ENCODE measurements at places on chromosomes 13 and 19.

- no peak for DNase-seq
These were observed 8.1 kb upstream of the ICAM1 start for GRCh38 chr19:10262771-10263170.

DNA sequence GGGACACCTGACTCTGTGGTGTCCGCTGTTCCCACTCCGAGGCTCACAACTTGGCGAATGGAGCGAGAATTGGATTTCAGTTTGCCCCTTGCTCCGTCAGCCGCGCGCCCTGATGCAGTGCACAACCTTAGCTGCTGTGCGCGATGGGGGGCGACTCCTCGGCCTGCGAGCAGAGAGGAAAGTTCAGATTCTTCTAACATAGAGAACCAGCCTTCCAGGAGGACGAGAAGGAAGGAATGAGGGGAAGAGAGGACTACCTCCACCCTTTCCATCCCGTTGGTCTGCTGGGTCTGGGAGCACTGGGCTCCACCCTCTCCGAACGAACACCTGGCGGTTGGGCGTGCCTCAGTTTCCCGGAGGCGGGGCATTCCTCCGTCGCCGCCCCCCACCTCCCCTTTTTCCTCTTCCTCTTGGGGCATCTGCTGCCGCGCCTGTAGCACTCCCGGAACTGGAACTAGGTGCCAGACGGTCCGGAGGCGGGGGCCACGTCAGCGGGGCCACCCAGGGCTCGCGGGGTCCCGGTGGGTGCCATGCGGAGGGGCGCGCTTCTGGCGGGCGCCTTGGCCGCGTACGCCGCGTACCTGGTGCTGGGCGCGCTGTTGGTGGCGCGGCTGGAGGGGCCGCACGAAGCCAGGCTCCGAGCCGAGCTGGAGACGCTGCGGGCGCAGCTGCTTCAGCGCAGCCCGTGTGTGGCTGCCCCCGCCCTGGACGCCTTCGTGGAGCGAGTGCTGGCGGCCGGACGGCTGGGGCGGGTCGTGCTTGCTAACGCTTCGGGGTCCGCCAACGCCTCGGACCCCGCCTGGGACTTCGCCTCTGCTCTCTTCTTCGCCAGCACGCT, at the start of gene KCNK6:
Gene KCNK6, plus strand, starts transcription at position 425 of the 838 bp plus-strand sequence. Its CDS starts 106 bp downstream, at position 531.
- peak; percentile 64 for DNase-seq

DNA sequence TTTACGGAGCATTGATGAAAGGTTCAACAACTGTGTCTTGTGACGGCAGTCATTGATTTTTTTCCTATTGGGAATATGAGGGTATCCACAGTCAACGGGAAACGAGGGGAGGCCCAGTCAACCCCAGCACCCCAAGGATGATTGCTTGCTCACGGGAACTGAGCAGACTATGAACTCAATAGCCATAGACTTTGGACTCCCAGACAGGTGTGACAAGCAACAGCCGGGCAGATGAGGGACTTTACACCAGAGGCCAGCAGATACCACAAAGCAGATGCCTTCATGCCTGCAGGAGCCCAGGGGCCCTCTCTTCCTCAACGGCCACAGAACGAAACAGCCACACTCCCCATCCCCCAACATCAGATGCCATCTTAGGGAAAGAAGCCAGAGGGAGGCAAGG, 80.3 kb upstream of the FLT1 start:
- no peak for DNase-seq

DNA sequence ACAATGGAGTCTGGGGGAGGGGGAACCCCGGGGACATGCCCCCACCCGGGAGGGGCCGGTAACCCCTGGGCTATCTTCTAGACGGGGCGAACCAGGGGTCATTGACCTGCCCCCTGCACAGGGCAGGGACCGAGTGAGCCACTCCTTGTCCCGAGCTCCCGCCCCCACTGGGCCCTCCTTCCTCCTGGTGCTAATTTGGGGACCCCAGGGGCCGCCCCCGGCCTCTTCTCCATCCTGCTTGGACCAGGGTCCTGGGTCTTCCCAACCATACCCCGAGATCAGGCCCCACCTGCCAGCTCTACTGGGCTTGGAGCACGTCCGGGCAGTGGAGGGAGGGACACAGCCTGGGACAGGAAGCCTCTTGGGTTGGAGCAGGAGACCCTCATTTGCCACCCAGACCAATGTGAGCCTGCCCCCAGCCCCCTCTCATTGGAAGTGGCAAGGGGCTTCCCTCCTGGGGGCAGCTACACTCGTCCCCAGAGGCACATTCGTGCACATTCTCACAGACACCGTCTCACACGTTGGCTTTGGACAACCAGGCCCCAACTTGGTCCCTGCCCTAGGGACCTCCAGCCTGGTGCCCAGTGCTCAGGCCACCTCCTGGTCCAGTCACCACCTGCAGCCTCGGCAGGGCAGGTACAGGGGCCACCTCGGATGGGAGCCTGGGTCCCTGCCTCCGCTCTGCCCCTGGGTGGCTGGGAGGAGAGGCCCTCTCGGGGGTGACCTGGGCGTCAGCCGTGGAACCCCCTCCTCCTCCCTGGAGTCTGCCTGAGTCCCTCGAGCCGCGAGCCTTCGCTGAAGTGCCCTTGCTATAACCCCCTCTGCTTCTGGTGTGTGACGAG, 3.3 kb upstream of the MISP start:
- DNase-seq: no peak

DNA sequence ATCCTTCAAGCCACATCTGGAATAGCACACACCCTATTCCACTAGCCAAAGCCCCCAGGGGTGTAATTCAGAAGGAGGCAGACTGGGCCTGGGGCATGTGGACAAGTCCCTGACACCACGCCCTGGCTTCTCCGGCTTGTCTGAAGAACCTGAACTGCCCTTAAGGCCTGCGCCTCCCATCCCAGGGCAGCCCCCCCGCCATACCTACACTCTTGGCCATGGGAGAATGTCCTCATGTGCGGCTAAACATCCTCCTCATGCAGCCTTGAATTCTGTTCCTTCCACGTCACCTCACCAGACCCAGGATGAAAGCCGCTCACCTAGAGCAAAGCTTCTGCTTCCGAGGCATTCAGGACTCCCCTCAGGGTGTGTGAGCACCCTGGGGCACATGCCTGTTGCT, 24.3 kb upstream of the POU2F2 start:
- no peak for DNase-seq

DNA sequence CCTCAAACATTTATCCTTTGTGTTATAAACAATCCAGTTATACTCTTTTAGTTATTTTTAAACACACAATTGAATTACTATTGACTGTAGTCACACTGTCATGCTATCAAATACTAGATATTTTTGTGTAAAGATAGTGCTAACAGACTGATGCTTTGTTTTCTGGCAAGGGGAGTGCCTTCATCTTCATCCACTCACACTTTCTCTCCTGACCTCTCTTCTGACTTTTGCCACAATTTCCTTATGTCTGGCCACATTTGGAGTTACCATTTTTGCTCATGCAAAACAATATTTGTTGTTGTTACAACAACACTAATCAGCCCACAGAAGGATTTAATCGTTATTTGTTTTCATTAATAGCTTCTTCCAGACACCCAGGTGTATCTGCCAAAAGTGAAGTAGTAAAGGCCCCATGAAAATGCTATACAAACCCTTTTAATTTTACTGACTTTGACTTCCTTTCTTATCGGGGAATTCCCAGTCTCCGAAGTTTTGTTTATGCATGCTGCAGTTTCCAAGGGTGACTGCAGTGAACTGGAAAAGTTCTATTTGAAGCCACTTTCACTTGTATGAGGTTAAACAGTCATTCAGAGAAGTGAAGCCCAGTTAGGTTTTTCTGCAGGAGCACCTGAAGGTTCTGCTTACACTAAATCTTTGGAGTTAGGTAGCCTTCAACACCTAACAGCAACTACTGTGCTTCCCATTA, 66.1 kb upstream of the FRY start:
- no peak for DNase-seq

DNA sequence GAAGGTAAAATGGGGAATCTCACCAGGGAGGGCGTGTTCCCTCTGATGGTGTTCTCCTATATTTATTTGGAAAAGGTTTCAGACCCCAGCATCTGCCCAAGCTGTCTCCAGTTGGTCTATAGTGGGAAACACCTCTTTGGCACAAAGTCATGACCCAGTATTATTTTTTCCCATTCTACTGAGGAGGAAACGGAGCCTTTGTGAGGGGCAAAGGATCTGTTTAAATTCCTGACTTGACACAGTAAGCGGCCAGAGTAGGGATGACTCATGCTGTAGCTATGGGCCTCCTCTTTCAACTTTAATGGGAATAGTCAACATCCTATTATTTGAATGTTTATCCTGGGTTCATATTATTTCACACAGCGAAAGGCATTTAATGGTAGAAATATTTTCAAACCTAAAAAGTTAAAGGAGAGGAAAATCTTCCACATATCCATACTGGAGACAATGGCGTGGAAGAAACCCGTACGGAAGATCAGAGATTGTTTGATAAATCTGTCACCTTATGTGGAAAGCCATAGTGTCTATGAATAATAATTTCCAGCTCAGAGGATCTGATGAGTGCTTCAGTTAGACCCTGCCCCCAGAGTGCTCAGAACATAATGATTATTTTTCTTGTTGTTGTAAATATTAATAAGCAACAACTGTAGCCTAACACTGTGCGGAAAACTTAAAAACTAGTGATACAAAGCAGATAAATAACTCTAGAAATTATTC, 126.0 kb downstream of the FOXO1 start:
- no peak for DNase-seq

DNA sequence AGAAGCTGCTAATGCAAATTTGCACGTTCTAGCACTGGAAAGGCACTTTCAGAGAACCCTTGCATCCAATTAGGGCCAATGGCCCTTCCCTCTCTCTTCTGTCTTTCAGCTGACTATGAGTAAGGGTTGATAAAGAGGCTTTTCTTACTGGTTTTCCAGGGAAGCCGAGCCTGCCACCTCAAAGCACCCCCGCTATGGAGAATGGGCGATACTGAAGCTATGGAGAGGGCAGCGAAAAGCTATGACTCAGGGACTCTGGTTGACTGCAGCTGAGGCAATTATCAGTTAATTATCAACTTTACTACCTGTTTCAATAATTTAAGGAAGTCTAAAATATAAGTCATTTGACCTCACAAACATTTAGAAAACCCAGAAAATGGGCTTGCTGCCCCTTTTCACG, 115.8 kb downstream of the TRPC4 start:
- no peak for DNase-seq

DNA sequence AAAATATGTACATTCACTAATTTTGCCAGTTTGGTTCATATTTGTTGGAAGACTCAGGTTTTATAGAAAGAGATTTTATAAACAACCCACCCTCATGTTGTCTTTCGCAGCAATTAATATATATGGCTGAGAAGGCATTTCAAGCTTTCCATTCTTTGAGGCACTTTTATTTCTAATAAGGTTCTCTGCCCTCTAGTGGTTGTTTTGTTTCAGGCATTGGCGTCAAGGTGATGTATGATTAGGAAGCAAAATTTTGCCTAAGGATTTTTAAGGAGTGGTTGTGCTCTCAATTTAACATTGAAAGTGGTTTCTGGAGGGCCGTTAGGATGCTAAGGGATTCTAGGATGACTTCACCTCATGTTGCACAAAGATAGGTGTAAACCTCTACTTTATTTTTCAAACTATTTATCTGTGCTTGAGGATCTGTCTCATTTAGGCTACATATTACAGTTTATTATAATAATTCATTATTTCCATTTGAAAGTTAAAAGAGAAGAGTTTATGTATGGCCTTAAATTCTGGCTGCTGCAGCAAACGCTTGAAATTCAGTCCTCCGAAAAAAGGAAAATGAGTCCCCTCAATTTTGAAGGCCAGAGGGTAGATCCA, 35.9 kb downstream of the OXGR1 start:
- DNase-seq: no peak

- no peak for DNase-seq
These were observed 112.3 kb downstream of the SLC7A1 start for GRCh38 chr13:29483211-29483610.

DNA sequence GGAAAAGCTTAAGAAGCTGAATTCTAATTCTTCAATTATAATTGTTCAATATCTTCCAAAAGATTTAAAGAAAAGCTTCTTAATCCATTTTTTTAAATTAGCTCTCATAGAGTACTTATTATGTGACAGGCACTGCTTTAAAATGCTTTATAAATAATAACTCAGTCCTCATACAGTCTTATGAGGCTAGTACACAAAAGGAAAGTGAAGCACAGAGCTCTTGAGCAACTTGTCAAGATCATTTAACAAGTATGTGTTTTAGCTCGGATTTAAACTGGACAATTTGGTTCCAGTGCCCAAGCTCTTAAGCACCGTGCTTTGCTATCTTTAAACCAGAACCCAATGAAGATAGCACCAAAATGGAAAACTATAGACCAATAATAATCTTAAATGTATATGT, 106.1 kb downstream of the DHRS12 start:
- no peak for DNase-seq

- DNase-seq: no peak
These were observed 964 bp downstream of the SPINT2 start for GRCh38 chr19:38265213-38265861.

DNA sequence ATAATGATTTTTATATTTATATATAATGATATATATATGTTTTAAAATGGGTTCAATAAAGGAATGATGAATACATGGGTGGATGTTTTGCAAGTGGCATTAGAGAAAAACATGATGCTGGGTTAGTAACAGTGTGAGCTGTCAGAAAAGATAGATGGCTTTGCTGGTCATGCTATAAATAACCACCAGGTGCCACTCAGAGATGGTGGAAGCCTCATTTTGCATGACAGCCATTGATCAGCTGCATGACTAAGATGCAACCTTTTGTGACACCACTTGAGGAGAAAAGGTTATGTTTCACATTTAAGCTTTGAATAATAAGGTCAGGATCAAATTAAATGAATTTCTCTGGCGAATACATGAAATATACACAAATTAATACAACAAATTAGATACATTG, 737.7 kb downstream of the PCDH9 start:
- DNase-seq: no peak

DNA sequence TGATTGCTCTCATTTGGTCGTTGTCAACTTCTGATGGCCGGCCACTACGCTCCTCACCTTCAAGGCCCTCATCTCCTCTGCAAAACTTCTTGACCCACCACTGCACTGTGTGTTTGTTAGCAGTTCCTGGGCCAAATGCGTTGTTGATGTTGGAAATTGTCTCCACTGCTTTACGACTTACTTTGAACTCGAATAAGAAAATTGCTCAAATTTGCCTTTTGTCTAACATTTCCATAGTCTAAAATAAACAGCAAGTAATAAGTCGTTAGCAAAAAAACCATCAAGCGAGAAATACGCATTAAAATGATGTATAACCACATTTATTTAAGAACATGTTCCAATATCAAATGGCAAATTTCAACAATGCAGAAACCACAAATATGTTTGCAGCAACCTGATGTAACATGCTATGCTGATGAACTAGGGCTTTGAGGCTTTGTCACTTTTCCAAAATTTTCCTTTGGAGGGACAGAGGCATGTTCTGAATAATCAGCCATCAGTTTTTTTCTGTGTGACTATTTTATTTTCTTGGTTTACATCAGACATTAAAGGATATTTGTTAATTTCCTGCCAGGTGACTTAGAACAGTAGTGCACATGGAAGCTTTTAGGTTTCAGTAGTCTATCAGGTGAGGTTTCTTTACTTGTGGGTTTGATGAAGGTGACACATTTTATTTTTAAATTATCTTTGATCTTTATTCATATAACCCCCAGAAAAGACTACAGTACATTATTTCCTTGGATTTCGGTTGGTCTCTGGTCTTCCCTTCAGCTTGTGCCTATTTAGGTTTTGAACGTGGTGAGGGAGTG, 74.7 kb upstream of the TEX29 start:
- no peak for DNase-seq

- peak; percentile 16 for DNase-seq
These were observed 129.8 kb downstream of the DLEU7 start for GRCh38 chr13:50713523-50714248.

GRCh38 chr19:48925240-48925843, 8.2 kb upstream of the DHDH start:
- no peak for DNase-seq

Measured in T-helper 2 cell treated with Interferon-gamma antibody and Interleukin-4, amounts not matched to agents 5 μg/mL and 100 μg/mL, for 36 hours (primary cell).